ENCODE measurements at places on chromosomes 11 and 22. TPM values are rescaled to one million over a fixed set of nuclear protein-coding genes. Genes with fewer than 3 reads are reported as not detected.

DNA sequence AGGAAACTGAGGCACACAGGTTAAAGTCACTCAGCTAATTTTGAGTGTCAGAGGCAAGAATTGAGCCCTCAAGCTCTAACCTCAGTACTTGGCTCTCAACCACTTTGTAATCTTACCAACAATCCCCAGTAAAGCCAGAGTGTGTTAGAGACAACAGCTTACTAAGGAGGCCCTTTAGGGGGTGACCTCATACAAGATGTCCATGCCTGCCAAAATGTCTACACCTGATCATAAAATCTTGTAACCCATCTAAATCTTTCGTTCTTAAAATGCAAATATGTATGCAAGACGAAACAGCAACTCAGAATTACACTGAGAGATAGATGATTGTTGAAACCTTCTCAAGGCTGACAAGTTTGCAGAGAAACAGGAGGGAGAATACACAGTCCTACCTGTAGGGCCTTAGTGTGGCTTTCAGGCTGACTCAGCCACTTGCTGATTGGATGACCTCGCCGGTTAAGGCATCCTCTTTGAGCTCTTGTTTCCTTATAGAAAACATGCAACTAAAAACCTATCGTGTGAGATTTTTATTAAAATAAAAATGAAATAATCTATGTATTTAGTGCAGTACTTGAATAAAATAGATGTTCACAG lies 143.2 kb downstream of the OPCML start:
- DNase-seq: no peak

DNA sequence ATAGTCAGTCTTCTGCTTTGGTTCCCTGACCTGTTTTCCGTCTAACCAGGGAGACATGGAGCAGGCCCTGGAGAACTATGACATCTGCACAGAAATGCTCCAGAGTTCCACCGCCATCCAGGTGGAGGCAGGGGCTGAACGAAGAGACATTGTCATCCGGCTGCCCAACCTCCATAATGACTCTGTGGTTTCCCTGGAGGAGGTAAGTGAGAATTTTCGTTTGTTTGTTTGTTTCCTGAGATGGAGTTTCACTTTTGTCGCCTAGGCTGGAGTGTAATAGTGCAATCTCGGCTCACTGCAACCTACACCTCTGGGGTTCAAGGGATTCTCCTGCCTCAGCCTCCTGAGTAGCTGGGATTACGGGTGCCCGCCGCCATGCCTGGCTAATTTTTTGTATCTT lies 52.9 kb downstream of the CABIN1 start:
- no peak for DNase-seq

- no peak for DNase-seq
These were observed 920.1 kb downstream of the BRD1 start for GRCh38 chr22:48907591-48907990.

DNA sequence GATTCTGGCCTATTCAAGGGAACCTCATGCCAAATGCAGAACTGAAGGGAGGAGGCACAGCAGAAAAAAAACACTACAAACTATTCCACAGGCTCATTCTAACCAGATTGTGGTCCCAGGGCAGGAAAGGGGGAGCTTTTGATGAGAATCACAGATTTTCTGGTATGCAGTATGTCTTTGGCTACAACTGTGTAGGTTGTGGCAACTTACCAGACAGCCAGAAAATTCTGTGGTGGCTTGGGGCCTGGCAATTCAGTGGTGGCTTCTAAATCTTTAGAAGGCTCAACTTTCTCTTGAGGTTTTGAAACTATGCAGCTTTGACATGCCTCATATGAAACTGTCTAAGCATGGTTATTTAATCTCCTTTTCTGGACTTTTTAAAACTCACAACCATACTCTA lies 850.8 kb upstream of the CCDC90B start:
- no peak for DNase-seq

DNA sequence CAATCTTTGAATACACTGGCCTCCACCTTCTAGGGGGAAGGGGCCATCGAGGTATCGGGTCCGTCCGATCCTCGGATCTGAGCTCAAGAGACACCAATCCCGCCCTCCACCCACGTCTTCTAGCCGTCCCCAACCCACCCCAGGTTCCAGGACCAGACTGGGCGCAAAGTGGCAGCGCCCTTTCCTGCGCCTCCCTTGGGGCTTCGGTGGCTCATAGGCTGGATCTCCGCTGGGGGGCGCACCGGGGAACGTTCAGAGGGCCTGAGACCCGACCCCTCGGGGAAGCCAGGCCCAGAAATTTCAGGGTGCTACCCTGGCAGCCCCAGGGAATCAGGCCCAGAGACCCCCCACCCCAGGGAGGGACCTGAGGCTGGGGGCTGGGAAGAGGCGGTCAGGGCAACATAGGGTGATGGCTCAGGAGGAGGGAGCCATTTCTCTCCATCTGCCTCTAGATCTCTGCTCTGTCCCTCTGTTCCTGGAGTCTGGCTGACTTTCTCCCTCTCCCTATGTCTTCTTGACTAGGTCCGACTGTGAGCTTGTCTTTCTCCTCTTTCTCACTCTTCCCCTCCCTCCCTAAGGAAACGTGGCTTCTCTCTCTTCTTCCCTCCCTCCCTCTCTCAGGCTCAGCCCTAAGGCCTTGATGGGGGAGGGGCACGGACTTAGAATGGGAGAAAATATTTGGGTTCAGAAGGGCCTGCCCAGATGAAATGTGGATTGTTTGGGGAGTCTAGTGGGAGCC lies 1.1 kb downstream of the CREB3L1 start:
- DNase-seq: no peak

- DNase-seq: no peak
These were observed 173.5 kb upstream of the SNX19 start for GRCh38 chr11:131089727-131090245.

- no peak for DNase-seq
These were observed 35.9 kb downstream of the RPL3 start for GRCh38 chr22:39283322-39284141.

DNA sequence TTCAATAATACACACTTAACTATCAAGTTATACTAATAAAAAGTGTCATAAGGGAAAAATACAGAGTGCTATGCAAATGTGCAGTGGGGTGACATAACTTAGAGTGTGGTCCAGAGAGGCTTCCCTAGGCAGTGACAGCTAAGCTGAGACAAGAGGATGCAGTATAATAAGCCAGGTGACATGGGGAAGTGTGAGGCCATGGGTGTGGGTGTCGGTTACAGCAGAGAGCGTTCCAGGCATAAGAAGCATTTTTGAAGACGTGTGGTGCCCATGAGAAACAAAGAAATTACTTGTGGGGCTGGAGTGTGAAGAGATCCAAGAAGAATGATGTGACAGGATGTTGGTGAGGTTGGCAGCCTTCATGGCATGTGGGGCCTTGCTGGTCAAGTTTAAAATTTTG lies 78.1 kb upstream of the PICALM start:
- no peak for DNase-seq

DNA sequence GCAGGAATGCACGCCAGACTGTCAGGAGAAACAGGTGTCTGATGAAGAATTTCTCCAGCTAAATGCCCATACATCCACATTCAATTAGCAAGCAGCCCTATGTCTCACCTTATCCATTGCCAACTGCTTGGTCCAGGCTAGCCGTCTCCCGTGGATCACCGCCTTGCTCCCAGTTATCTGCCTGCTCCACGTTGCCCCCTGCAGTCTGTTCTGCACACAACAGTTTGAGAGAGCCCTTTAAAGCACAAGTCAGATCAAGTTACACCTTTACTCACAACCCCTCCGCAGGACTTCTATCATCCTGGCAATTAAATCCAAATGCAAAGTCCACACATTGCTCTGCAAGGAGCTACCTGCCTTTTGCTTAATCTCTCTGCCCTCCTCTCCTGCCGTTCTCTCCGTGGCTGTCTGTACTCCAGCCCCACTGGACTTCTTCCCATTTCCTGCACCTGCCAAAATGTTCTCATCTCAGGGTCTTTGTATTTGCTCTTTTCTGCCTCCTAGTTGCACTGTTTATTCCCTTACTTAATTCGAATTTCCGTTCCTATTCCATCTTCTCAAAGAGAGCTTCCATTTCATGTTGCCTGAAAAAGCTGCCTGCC lies 185.3 kb upstream of the LARGE1 start:
- DNase-seq: peak; percentile 18

- DNase-seq: no peak
These were observed 83.8 kb downstream of the ZNRF3 start for GRCh38 chr22:28967163-28967665.

- no peak for DNase-seq
These were observed 133.0 kb upstream of the C11orf58 start for GRCh38 chr11:16605389-16605893.

- no peak for DNase-seq
These were observed 17.4 kb downstream of the CEP164 start for GRCh38 chr11:117345039-117345438.

The OR8A1 gene
- total RNA-seq: not detected

DNA sequence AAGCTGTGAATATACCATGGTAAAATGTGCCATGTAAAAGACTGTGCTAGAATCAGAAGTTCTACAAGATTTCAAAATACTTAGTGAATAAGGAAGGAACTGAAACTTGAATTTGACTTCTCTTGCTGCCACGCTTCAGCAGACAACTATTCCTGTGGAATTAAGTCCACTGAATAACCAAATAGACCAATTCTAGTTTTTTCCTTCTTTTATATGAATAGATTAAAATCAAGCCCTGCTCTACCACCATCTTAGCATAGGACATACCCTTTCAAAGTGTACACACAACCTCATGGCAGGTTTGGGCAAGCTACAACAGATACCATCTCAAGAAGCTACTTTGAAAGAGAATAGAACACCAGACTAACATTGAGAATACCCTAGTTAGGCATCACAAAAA lies 23.4 kb upstream of the CLNS1A start:
- DNase-seq: peak; percentile 43

- no peak for DNase-seq
These were observed 277.3 kb downstream of the CASP12 start for GRCh38 chr11:104620991-104621390.

DNA sequence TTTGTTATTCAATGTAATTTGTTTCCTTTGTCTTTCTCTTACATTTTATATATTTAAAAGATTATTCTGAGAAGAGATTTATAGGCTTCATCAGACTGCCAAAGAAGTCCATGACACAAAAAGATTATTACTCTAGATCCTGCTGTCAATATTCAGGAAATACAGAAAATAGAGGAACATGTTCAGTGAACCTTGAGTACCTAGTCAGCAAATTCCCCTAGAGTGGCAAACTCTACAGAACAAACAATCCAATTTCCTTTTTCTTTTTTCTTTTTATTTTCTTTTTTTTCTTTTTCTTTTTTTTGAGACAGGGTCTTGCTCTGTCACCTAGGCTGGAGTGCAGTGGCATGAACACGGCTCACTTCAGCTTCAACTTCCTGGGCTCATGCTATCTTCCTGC lies 23.9 kb downstream of the TTC17 start:
- DNase-seq: no peak

The UBQLNL gene
- 0.13 TPM for total RNA-seq

DNA sequence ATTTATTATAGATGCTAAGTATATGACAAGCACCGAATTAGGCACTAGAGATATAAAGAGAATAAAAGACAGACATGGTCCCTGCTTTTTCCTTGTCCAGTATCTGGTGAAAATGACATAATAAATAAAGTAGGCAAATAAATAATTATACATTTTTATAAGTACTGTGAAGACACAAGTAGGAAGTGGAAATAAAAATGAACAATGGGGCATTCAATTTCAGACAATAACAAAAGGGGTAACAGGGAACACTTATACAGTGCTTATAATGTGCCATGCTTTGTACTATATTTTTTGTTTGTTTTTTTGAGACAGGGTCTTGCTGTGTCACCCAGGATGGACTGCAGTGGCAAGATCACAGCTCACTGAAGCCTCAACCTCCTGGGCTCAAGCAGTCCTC lies 4.3 kb downstream of the KBTBD3 start:
- no peak for DNase-seq

DNA sequence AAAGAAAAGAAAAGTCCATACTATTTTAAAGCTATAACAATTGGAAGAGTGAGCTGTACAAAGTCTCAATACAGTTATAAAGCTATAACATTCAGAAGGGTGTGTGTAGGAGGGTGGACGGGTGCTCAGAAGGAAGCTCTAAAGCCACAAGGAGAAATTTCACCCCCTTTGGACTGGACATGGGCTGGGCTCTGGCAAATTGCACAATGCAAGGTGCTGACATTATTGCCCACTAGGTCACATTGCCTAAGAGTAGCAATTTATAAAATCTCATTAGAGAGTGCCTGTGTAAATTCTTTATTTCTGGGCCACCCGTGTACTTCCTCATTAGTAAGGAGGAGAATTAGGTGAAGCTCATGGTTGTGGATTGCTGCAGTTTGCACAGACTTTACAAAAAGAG lies 5.7 kb upstream of the APOBEC3A start:
- no peak for DNase-seq

The POTEH gene
- 1.2 TPM for total RNA-seq

DNA sequence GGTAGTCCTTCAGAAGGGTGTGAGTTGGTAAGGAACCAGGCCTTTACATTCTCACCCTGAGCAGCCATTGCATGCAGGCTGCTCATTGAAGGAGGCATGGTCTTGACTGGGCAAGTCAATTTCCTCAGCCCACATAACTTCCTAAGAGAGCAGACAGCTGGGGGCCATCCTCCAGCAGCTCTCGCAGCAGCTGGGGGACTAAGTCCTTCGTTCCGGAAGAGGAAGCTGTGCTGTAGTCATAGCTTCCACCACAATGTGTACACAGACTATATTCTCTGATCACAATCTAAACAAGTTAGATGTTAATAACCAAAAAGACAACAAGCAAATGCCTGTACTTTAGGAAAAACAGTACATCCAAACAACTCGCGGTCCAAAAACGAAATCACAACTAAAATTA lies 30.1 kb upstream of the MPPED1 start:
- DNase-seq: no peak

DNA sequence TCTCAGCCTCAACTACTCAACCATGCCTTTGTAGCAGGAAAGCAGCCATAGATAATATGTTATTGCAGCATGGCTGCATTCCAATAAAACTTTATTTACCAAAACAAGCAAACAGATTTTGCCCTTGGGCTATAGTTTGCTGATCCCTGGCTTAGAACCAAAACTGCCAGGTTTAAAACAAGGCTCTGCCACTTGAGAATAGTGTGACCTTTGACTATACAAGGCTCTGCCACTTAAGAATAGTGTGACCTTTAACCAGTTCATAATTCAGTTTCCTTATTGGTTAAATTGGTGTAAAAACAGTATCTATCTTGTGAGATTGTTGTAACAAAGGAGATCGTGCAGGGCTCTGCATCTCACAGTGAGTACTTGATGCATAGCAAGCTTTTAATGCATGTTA lies 217.3 kb upstream of the MTNR1B start:
- DNase-seq: no peak
